ENCODE measurements at places on chromosomes 13 and 19. TPM values are rescaled to one million over a fixed set of nuclear protein-coding genes. Genes with fewer than 3 reads are reported as not detected.

Gene ANO8
- 16.4 TPM for total RNA-seq

DNA sequence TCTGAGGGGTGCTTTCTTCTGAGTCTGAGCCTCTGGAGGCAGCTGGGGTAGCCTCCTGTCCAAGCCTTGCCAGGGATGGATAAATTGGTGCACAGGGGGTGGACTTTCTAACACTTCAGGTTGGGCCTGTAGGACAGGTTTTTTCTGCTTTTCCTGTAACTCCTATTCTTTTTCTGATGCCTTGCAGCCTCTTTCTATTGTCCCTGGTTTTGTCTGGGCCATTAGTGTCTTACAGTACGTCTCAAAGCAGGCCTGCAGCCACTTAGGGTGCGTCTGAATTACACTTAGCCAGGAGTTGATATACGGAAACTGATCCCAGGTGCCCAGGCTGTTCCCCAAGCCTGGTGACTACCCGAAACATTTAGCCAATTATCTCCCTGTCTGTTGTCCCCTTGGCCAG lies 213.3 kb upstream of the HTR2A start:
- DNase-seq, result no peak
- no peaks in the 10 kb centered on the region for H3K36me3 ChIP-seq
- H3K27me3 ChIP-seq, result peaks cover 14% of the 10 kb centered on the region
- no peak overlapping the region for H3K4me3 ChIP-seq
- H3K4me1 ChIP-seq, result peaks cover 16% of the 10 kb centered on the region

Gene NECTIN2
- total RNA-seq, result 0.26 TPM

GRCh38 chr19:8608941-8609278 lies 1.6 kb downstream of the ADAMTS10 start:
- H3K4me3 ChIP-seq, result peak overlapping the region; percentile 6
- H3K4me1 ChIP-seq, result peaks cover 21% of the 10 kb centered on the region
- no peaks in the 10 kb centered on the region for H3K36me3 ChIP-seq
- no peak for DNase-seq

DNA sequence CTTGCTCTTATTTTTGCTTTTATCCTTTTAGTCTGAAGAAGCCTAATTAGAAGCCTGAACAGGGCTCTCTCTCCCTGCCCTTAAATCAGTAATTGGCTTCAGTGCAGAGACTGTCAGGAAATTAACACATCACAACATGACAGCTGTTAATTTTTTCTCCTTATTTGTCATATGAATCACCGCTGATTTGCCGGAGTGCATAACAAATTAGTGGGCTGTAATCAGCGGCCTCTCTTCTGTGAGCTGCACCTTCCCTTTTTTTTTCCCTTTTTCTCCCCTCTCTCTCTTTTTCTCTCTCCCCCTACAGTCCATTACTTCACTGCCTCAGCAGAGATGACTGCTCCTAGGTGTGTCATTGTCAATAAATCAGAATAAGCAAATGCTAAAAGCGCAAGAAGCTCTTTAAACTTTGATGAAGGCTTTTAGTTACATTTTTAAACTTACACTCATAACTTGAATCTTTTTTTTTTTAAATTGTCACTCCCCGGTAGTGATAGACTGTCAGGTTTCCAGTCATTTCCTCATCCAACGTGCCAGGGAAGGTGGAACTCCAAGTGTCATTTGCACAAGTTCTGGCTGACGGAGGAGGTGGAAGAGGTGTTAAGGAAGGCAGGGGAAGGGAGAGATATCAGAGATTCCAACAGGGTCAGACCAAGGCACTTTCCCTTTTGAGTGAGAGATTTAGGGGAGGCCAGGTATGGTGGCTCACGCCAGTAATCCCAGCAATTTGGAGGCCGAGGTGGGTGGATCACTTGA lies 197.1 kb upstream of the TSHZ3 start:
- no peak overlapping the region for H3K4me3 ChIP-seq
- no peak for DNase-seq
- no peaks in the 10 kb centered on the region for H3K27me3 ChIP-seq
- H3K4me1 ChIP-seq, result no peaks in the 10 kb centered on the region
- H3K27ac ChIP-seq, result no peak overlapping the region
- H3K36me3 ChIP-seq, result no peaks in the 10 kb centered on the region

GRCh38 chr13:37984357-37984756 lies 114.8 kb upstream of the TRPC4 start:
- no peaks in the 10 kb centered on the region for H3K27me3 ChIP-seq
- DNase-seq, result no peak
- H3K4me3 ChIP-seq, result no peak overlapping the region
- H3K36me3 ChIP-seq, result no peaks in the 10 kb centered on the region
- H3K4me1 ChIP-seq, result no peaks in the 10 kb centered on the region
- H3K27ac ChIP-seq, result no peak overlapping the region

- H3K4me1 ChIP-seq, result peaks cover 11% of the 10 kb centered on the region
- no peak overlapping the region for H3K27ac ChIP-seq
- H3K4me3 ChIP-seq, result no peak overlapping the region
- no peak for DNase-seq
- no peaks in the 10 kb centered on the region for H3K36me3 ChIP-seq
Observed at GRCh38 chr13:40082639-40083038, 427.2 kb downstream of the COG6 start.

- peaks cover 20% of the 10 kb centered on the region for H3K27me3 ChIP-seq
- H3K36me3 ChIP-seq, result no peaks in the 10 kb centered on the region
- no peak for DNase-seq
- H3K27ac ChIP-seq, result no peak overlapping the region
- H3K4me1 ChIP-seq, result peaks cover 3% of the 10 kb centered on the region
Observed at GRCh38 chr19:29535214-29535831, 9.5 kb downstream of the VSTM2B start.

Gene CCDC169
- total RNA-seq, result not detected

Gene PCDH20
- not detected for total RNA-seq

GRCh38 chr13:27182844-27183497 lies 11.4 kb upstream of the USP12 start:
- no peak overlapping the region for H3K27ac ChIP-seq
- no peak overlapping the region for H3K4me3 ChIP-seq
- peaks cover 9% of the 10 kb centered on the region for H3K27me3 ChIP-seq
- H3K36me3 ChIP-seq, result no peaks in the 10 kb centered on the region

GRCh38 chr13:112772929-112773328 lies 83.1 kb downstream of the ATP11A start:
- H3K27ac ChIP-seq, result no peak overlapping the region
- H3K4me1 ChIP-seq, result peaks cover 10% of the 10 kb centered on the region
- no peaks in the 10 kb centered on the region for H3K27me3 ChIP-seq
- H3K4me3 ChIP-seq, result no peak overlapping the region
- no peak for DNase-seq
- H3K36me3 ChIP-seq, result peaks cover 4% of the 10 kb centered on the region

Gene RELB
- total RNA-seq, result 10.2 TPM

DNA sequence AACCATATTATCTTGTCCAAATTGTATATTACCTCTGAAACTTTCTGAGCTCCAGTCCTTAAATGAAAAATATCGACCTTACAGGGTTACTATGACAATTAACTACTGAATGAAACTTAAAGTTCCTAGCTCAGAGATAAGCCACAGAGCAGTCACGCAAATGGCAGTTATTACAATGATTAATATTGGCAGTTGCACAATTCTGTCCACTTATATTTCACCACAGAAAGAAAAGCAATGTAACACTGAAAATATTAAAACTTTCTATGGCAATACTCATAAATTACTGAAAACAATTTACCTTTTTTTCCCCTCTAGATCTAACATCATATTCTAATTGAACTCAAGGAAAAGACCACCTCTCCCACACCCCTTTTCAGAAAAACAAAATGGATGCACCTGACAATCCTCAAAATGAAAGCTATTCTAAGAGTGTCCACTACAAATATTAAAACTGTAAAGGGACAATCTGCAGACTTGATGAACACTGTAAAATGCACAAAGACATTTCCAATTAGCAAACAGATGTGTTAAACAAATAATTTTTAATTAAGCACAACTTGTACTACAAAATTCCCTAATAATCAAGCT lies 14.6 kb downstream of the LNX2 start:
- no peak overlapping the region for H3K4me3 ChIP-seq
- H3K4me1 ChIP-seq, result peaks cover 9% of the 10 kb centered on the region
- no peaks in the 10 kb centered on the region for H3K27me3 ChIP-seq

DNA sequence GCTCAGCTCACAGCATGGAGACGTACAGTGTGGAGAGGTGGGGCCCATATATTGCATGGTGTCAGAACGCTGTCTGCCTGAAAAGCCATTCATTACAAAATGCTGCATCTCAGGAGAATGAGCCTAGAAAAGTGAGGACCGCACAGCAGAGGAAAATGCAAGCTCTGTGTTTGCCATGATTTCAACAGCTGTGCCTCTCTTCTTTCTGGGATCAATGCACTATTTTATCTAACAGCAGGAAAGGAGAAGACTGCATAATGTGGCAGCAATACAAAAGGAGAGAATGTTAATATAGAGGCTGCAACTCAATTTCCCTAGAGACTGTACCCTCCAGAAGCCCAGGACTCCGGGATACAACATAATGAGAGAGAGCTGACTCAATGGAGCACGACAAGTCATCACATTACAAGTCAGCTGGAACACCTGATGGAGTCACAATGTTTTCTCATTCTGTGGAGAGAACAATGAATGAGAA lies 368.0 kb downstream of the FGF14 start:
- H3K27me3 ChIP-seq, result no peaks in the 10 kb centered on the region
- H3K36me3 ChIP-seq, result no peaks in the 10 kb centered on the region
- H3K4me3 ChIP-seq, result no peak overlapping the region
- H3K27ac ChIP-seq, result no peak overlapping the region

Gene PLVAP
- 0.11 TPM for total RNA-seq
